ENCODE measurements at places on chromosomes 12 and 14.

DNA sequence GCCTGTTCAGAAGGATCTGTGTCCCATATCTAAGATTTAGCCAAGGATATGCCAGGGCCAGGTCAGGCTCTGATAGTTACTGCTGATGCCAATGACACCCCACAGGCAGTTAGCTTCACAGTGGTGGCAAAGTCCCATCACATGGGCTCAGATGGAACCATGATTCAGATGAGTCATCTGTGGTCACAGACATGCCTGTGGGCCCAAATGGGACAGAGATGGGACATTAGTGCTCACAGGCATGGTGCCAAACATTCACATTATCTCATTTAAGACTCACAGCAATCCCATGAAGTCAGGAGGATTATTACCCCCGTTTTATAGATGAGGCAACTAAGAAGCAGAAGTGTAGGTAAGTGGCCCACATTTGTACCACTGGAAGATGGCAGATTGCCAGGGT, 207.8 kb downstream of the DPF3 start:
- DNase-seq: no peak

DNA sequence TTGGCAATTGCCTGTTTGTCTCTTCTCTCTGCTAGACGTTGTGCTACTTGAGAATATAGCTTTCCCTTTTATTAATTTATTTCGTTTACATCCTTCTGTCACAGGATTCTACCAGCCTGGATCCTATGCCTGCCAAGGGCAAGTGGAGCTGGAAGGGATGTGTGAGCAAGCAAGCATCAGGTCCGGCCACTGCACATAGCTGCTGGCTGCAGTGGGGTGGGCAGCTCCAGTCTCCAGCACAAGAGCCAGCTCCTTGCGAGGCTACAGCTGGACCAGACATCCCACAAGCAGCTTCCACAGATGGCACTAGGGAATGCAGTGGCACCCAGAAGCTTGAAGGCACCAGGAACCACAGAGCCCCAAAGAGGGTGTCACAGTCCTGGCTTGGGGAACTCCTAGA, 225.0 kb downstream of the KCNC2 start:
- no peak for DNase-seq

GRCh38 chr12:75784591-75784990, 247.0 kb downstream of the PHLDA1 start:
- DNase-seq: peak; percentile 40

DNA sequence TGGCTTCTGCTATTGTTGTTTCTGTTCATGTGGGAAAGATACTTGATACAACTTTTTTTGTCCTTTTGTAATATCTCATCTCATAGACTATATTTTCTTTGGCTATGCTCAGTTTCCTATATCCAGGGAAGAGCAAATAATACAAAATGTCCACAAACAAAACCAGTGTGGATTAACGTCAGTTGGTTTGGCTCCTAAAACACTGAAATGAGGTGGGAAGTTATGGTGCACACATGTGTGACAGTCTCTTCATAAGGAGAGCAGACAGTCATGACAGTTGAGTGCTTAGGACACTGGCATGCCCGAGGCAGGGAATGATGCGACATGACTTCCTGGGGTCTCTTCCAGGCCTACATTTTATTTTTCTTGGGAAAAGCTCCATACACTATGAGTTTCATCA, 27.5 kb downstream of the RHOJ start:
- DNase-seq: no peak

DNA sequence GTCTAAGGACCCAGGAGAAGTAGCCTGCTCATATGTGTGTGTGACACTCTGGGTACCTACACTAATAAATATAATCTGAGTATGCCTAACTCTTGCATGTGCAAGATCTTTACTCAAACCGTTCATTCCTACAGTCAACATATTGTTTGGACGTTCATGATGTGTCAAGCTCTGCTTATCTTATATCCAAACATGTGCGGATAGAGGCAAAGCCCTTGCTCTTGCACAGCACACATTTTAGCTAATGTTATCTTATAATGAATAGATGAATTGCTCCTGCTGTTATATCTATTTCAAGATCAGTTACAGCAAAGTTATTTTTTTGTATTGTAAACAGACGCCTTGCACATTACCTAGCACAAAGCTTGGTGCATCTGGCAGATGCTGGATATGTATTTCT, 228.4 kb upstream of the FLRT2 start:
- peak; percentile 73 for DNase-seq

- no peak for DNase-seq
Observed at GRCh38 chr14:87081004-87081403, 912.0 kb downstream of the GALC start.

- DNase-seq: no peak
Observed at GRCh38 chr12:128970110-128970509, 116.8 kb downstream of the GLT1D1 start.

- DNase-seq: no peak
Observed at GRCh38 chr12:105425254-105426174, 95.0 kb downstream of the C12orf75 start.

GRCh38 chr14:72732022-72732780, 161.7 kb downstream of the DPF3 start:
- no peak for DNase-seq

- no peak for DNase-seq
Observed at GRCh38 chr12:41794336-41794735, 350.3 kb downstream of the GXYLT1 start.

DNA sequence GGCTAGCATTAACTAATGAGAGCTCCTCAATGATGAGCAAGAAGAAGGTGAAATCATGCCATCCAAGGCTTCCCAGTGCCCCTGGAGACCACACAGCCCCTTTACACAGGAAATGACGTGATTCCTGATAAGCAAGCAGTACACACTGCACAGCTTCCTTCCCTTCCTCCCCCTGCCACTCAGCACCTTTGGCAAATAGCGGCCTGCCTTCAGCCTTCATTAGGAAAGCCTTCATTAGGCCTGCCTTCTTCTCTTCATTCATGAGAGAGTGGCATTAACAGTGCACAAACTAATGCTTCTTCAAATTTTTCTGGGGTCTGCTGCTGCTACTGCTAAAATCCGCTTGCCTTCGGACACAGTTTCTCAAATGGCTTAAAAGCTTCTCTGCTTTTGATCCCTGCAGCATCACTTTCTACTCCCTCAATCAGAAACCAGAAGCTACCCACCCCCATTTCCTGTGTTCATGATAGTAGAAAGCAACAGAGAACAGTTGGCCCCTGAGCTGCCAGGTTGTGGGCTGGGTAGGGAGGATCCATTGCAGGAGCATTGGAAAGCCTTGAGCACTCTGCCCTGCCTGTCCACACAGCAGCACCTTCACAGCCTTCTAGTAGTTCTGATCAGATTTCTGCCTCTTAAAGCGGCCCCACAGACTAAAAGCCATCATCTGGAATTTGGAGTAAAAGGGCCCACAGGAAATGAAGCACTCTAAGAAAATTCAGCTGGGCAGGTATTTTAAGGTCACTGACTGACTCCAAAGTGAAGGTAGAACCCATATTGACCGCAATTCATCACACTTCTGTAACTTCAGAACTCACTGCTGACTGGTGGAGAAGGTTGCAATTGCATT, 103.8 kb upstream of the ETV6 start:
- peak; percentile 12 for DNase-seq

GRCh38 chr12:47801170-47801903, 18.4 kb downstream of the HDAC7 start:
- DNase-seq: no peak

DNA sequence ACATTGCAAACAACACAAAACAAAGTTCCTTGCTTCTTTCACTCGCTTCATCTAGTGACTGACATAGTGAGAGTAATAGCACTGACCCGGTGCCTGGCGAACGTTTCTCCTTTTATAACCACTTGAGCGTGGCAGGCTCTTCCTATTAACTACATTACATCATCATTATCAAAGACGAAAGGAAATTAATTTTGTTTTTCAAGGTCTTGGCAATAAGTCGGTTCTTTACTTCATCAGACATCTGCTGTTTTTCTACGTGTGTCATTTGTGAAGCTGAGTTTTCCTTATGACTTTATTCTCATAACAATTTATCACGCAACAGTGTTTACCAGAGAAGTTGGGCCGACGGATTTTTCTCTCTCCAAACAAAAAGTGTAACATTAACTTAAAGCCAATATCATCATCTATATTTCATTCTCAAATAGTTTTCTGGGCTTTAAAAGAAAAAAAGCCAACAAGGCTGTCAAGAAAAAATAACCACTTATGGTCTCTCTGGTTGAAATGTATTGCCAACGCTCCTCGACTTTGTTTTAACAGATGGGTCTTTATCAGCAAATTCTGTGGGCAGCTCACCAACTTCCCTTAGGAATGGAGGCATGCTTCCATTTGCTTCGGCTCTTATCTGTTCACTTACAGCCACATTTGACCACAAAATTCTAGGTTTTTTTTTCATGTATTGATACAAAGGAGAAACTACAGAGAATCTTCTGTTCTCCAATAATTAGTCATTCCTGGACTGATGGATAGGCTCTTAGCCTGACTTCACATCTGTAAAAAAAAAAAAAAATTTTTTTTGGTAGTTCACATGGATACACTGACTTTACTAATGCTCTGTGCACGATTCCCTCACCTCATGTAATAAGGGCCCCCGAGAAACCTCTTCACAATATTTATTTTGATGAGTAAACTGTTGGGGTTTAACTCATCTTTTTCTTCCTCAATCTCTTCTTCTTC, 97.1 kb upstream of the CDKN3 start:
- no peak for DNase-seq

- no peak for DNase-seq
Observed at GRCh38 chr14:32682214-32682613, 256.5 kb upstream of the NPAS3 start.

- no peak for DNase-seq
Observed at GRCh38 chr14:79101388-79101787, 931.2 kb downstream of the NRXN3 start.

DNA sequence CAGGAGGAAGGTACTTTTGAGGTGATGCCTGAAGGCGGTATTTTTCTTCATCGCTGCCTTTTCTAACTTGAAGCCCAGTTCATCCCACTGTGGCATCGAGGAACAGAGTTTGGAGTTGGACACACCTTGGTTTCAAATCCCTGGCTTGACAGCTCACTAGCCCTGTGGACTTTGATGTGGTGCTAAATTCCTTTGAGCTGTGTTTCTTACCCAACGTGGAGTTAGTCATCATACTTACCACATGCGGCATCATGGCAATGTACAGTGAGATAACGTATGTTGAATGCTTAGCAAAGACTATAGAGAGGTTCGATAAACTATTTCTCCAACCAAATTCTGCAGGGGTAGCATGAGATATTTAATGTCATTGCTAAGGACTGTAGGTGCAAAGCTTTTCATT, 3.4 kb downstream of the PLEKHG3 start:
- no peak for DNase-seq

DNA sequence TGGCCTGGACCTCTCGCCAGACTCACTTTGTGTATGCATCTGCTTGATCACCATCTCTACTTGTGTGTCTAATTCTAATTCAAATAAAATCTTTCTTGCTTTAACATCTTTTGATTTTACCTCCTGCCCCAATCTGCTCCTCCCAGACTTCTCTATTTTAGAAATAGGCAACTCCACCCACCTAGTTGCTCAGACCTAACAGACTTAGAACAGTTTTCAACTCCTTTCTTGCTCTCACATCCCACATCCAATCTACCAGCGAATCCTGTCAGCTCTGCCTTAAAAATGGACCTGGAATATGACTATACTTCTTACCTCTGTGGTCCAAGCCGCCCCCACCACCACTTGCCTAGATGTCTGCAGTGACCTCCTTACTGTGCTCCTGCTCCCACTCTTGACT, 18.7 kb downstream of the NRXN3 start:
- no peak for DNase-seq

GRCh38 chr14:20048202-20048601, 11.6 kb upstream of the OR4L1 start:
- DNase-seq: no peak

DNA sequence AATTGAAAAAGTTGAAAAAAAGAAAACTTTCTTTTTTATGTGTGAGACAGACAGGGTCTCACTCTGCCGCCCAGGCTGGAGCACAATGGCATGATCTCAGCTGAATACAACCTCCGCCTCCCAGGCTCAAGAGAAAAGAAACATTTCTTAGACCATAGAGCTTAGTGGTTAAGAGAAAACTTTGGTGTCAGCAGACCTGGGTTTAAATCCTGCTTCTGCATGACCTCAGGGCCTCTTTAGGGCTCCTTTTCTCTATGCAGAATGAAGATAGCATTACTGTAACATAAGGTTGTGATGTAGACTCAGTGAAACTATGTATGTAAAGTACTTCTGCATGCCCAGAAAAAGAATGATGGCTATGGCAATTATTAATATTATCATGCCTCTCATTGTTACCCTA, 104.7 kb upstream of the NUDT4 start:
- no peak for DNase-seq

- DNase-seq: no peak
Observed at GRCh38 chr12:2266666-2267620, 214.2 kb downstream of the CACNA1C start.

DNA sequence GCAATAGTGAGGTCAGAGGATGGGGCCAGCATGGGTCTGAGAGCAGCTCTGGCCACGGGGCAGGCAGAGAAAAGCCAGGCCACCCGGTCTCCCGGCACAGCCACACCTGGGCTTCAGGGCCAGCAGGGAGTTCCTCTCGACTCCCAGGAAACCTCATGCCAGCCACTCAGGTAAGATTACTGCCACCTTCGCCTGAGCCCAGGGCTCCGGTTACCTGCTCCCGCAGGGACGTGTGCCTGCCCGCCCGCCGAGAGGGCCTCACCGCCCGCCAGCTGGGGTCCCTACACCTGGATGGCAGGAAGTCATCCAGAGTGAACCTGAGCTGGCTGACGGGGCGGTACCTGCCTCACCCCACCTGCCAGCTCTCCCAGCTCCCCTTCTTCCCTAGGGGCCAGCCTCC, 7.3 kb downstream of the JAG2 start:
- DNase-seq: peak; percentile 95

GRCh38 chr12:42630314-42630713, 40.8 kb upstream of the PRICKLE1 start:
- no peak for DNase-seq

GRCh38 chr12:22122359-22122758, 76.3 kb downstream of the CMAS start:
- DNase-seq: no peak

- DNase-seq: no peak
Observed at GRCh38 chr14:59583755-59584154, 7.1 kb upstream of the CCDC175 start.

DNA sequence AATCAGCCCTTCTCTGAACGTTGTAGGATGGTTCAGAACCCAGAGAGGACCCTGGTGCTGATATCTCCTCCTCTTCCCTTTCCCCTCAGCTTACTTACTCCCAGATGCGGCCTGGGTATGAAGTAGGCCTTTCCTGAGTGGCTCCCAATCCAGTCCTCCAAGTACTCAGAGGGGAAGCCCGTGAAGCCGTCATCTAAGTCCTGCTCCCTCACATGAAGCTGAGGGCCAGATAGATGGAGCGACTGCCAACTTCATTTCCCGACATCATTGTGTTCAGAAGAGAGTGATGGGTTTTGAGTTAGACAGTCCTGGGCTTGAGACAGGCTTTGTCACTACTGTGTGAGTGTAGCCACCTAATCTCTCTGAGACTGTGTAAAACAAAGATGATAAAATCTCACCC, 2.7 kb downstream of the APOLD1 start:
- DNase-seq: no peak

DNA sequence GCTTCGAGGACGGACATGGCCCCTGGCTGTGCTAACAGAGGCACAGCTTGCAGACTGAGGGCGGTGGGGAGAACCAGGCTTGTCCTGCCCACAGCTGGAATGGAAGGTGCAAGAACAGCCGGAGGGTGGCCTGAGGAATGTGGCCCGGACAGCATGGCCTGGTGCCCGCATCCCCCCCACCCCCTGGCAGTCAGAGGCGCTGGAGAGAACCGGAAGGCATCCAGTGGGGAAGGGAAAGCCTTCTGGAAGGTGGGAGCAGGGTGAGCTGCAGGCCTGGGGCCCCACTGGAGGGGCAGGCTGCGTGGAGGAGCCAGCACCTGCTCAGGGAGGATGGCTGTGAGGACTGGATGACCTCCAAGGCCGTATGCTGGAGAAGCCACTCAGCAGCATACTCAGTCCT, 8.1 kb upstream of the CYP46A1 start:
- no peak for DNase-seq
